ENCODE measurements at places on chromosomes 7 and 10.

- DNase-seq: no peak
Measured at GRCh38 chr10:33596422-33596821, 262.0 kb upstream of the NRP1 start.

DNA sequence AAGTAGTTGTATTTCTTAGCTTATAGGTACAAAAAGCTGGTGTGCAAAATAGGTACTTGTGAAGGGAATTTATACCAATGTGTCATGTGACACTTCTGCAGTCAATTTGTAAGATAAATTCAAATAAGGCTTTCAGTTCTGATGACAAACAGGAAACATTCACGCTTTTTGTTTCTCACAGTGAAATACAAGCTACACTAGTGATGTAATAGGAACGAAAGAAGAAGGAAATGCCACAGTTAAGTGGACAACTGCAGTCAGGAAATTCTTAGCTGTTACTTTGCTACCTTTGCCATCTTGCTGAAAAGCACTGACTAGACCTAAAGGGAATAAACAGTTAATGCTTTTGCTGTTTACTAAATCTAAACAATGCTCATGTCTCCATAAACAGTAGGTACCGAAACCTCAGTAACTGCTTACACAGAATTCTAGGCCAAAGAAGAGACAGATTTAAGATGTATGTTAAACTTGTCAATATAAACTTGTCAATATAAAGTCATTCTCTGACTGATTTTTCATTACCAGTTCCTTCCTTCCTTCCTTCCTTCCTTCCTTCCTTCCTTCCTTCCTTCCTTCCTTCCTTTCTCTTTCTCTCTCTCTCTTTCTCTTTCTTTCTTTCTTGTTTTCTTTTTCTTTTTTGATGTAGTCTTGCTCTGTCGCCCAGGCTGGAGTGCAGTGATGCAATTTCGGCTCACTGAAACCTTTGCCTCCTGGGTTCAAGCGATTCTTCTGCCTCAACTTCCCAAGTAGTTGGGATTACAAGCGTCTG is 10.1 kb downstream of the OTUD1 start:
- peak; percentile 1 for DNase-seq

- DNase-seq: no peak
Measured at GRCh38 chr7:55502858-55503440, 69.4 kb downstream of the VOPP1 start.

GRCh38 chr7:7795630-7796121 is 77.3 kb upstream of the RPA3 start:
- no peak for DNase-seq

DNA sequence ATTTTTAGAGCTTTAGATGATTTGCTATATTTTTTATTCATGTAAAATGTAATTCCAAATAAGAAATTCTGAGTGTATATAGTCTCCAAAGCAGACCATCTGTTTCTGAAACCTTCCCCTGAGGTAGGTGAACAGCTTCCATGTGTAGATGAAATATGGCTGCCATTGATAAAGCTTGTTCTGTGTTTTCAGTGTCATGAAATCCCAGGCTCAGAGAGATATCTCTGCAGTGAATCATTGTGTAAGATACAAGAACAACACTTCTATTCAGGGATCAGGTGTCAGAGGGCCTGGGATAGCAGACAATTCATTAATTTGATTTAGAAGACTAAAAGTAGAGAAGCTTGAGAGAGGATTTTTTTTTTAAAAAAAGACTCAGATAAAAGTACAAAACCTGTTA is 29.1 kb downstream of the ACTA2 start:
- DNase-seq: no peak

GRCh38 chr7:105046414-105046813 is 32.4 kb downstream of the KMT2E start:
- DNase-seq: no peak

- DNase-seq: no peak
Measured at GRCh38 chr10:110561292-110561691, 6.2 kb upstream of the SMC3 start.

DNA sequence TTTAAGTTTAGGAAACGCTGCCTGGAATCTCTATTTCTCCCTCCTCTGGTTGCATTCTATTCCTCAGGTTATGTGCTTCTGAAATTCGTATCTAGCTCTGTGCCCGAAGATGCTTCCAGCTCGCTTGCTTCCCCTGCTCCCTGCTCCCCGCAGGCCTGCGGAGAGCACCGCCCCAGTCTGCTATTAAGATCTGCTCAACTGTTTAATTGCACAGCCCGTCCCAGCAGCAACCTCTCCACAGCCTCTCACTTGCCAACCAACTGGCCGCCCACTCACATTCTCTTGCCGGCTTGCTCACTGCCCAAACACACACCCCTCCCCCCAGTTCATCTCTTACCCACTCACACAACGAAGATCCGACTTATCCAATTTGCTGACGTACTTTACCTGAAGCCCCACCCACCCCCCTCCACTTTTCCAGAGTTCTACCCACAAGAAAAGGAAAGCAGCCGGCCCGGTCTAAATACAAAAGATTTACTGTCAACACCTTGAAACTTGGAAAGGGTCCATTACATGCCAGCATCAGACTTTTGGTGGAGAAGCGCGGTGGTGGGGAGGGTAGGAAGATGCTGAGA is 167.3 kb upstream of the KLF14 start:
- no peak for DNase-seq

DNA sequence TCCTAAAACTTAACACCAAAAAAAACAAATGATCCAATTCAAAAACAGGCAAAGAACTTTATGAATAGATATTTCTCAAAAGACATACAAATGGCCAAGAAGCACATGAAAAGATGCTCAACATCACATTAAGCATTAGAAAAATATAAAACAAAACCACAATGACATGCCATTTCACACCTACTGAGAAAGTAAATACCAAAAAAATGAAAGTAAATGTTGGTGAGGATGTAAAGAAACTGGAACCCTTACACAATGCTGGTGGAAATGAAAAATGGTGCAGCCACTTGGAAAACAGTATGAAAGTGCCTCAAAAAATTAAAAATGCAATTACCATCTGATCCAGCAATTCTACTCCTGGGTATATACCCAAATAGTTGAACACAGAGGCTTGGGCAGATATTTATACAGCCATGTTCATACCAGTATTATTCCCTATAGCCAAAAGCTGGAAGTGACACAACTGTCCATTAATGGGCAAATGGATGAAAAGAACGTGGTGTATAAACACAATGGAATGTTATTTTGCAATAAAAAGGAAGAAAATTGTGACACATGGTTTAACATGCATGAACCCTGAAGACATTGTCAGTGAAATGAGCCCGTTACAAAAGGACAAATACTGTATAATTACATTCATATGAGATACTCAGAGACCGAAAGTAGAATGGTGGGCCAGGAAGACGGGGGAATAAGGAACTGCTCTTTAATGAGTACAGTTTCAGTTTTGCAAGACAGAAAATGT is 89.0 kb downstream of the JMJD1C start:
- no peak for DNase-seq

GRCh38 chr10:132142396-132143161 is 44.2 kb upstream of the DPYSL4 start:
- peak; percentile 40 for DNase-seq

DNA sequence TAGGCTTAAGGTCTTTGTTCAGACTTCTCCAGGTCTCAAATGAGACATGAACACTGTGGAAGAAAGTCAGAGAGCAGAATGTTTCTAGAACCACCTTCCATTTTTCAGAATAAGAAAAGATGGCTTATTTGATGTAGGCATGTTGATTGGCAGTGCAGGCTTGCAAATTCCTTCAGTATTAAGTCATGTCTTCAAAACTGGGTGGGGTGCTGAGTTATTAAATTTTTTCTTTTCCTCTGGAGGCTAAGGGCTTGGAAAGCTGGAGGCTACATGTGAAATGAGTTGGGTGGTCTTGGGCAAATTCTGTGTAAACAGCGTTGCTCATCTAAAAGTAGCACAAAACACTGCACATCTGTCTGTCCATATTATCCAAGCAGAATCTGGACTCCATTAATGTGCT is 62.8 kb downstream of the PRTFDC1 start:
- DNase-seq: no peak

- no peak for DNase-seq
Measured at GRCh38 chr7:1257221-1257620, 24.5 kb downstream of the UNCX start.

GRCh38 chr10:26251925-26252324 is 35.4 kb downstream of the GAD2 start:
- no peak for DNase-seq

- no peak for DNase-seq
Measured at GRCh38 chr10:106672517-106673175, 491.9 kb downstream of the SORCS1 start.

- DNase-seq: no peak
Measured at GRCh38 chr10:71312811-71313789, 6.0 kb upstream of the SLC29A3 start.

DNA sequence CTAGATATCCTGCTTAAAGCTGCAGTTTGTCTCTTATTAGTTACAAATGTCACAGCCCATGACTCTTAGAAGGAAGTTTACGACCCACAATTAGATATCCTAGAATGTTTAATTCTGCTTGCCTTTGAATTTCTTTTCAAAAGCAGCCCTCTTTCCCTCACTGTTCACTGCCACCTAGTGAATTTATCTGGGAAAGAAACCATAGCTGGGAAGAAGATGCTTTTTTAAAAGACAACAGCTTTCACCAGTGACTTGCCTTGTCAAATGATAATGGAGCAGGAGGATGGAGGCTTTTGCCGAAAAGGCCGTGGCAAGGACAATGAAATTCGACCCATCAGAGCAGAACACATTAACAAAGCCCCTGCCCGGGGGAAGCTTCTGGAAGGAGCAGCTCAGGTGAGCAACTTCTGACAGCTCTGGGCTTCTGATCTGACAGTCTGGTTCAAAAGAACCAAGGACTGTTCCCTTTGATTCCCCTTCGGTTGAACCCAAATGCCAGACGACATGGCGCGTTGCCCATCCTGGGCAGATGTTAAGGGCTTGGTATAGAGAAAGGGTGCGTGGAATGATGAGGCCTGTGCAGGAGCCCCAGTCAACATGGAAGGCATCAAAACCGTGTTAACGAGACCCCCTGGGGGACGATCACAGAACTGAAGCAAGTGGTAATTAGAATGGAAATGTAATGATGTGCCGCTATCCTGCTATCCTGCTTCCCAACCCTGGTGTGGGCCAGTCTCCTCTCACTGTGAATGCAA is 236.8 kb downstream of the FRMD4A start:
- no peak for DNase-seq

DNA sequence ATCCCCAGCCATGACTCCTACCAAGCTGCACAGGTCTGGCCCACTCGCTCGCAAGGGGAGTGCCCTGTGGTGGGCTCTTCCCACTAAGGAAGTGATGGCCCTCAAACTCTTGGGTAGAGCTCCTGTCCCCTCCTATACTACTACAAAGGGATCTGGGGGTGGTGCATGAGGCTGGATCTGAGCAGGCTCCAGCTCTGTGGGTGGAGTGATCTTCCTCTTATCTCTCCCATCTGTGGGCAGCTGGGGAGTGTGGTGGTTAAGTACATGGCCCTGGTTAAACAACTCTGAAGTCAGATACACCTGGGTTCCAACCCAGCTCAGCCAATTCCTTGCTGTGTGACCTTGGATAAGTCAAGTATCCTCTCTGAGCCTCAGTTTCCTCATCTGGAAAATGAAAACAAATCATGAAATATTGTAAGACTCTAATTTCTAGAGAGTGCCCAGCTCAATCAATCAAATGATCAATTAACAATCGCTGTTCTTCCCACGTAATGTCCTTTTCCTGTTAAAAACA is 17.4 kb downstream of the DDIT4 start:
- no peak for DNase-seq

DNA sequence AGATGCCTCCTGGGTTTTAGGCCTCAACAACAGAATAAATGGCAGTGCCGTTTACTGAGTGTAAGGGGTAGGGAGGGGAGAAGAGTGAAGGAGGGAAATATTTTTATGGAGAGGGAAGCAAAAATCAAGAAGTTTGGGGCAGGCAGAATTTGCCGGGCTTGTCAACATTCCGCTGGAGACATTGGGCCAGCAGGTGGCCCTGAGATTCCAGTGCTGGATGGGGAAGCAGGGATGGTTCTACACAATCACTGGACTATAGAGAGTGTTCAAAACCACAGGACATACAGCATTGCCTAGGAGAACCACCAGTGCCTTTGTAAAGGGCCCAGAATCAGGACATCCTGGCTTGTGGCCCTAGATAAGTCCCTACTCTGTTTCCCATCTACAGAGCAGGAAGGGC is 598.6 kb upstream of the MGMT start:
- no peak for DNase-seq

GRCh38 chr7:22759721-22760120 is 32.7 kb downstream of the IL6 start:
- DNase-seq: no peak

DNA sequence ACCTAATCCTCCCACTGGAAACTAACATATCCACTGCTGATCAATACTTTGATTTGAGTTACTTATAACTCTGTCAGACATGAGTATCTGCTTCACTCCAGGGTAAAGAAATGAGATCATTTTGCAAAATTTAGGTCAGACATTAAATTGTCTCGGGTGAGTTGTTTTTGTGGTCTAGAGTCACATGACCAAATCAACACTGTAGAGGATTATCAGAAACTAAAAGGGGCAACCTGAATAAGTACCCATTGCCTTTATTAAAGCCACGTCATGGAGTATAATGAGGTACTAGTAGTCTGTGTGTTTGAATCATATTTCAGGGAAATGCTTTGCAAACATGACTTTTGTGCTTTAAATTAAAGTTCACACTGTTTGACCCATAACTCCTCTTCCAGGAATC is 107.7 kb upstream of the ADO start:
- DNase-seq: no peak

DNA sequence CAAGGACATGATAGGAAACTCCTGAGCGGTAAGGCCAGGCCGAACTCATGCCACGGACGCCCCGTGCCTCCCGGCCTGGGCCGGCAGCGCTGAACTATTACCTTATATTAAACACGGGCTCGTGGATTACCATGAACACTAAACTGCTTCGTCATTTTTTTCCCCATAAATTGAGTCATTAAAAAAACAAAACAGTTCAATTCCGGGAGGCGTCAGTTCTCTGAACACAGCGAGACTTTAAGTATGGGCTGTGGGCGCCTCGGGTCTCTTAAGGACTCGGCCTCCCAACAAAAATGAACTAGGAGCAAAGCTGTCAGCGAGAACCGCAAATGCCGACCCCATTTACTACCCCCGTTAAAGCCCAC is 519 bp downstream of the PITRM1 start:
- DNase-seq: peak; percentile 27

- no peak for DNase-seq
Measured at GRCh38 chr7:120272701-120273475, at the start of gene KCND2. Gene KCND2, plus strand, starts transcription at chr7:120273175.

- no peak for DNase-seq
Measured at GRCh38 chr7:14851610-14852009, 50.9 kb downstream of the DGKB start.

- DNase-seq: no peak
Measured at GRCh38 chr7:117135553-117135891, 182.2 kb downstream of the ST7 start.

GRCh38 chr10:31914370-31914769 is 14.3 kb downstream of the ARHGAP12 start:
- DNase-seq: no peak

DNA sequence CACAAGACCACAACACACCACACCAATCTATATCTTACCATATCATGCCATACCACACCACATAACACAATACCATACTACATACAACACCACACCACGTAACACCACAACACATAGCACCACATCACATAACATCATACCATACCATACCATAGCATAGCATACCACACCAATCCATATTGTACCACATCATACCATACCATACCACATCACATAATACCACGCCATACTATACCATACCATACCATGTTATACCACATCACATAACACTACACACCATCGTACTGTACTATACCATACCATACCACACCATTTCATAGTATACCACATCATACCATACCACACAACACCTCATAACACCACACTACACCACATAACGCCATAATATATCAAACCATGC is 335.2 kb upstream of the VWC2 start:
- DNase-seq: no peak

GRCh38 chr7:74495112-74496086 is 41.7 kb downstream of the GTF2IRD1 start:
- no peak for DNase-seq
